ENCODE measurements at places on chromosomes 5 and 9.

- DNase-seq: no peak
Measured at GRCh38 chr5:308672-309271, 12.7 kb upstream of the AHRR start.

DNA sequence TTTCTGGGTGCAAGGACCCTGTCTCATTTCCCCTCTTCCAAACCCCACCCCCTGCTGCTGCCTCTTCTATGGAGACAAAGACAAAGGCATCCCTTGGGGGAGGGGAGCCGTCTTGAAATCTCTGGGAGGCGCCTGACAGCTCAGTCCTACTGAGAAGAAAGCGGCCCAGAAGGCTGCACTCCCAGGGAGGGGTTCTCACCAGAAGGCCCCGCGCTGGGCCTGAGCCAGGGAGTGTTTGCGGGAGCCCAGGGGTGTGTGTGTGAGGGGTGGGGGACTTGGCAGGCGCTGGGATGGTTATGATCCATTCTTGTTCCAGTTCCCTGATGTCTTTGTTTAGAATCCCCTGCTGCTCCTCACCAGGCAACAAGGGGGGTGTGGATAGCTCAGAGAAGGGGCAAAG, 45.7 kb upstream of the ALDH1B1 start:
- no peak for DNase-seq

GRCh38 chr9:96209407-96210271, 92.3 kb downstream of the HSD17B3 start:
- DNase-seq: no peak

DNA sequence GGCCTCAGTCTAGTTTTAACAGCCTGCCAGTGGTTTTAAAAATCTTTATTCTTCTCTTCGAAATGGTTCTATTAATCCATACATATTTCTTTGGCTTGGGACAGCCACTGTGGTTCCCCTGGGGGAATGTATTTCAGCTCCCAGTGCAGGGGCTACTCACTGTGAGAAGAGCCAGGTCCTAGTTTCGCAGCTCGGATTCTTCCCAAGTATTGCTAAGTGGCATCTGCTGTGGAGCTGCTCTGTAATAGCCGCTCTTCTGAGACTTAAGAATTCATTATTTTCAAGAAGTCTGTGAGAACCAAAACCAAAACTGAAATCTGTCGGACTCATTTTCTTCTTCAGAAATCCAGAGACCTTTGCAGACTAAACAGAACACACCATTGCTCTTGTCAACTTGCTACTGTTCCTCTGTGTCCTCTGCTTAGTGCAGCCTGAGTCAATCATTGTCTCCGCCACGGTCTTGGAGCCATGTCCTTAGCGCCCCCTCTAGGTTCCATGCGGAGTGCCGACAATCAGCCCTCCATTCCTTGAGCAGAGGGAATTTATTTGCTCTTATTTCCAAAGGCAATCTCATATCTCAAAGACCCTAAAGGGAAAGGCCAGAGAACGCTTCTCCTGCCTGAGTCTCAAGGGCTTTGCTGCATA, 478.2 kb downstream of the SPATA31D1 start:
- DNase-seq: no peak

DNA sequence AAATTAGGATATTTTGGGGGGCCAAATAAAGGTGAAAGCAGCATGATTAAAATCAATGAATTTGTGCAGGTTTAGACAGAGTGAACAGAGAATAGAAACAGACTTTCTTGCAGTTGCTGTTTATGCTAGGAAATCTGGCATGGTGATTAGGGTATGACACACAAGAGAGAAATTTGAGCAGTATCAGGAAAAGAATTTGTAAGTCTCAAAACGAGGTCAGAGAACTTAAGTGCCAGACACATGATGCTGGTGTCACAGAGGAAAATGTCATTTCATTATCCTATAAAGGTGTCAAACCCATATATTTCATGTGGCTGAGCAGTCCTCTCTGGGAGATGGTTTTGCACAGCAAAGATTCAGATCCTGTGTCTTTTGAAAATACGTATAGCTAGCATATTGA, 15.7 kb downstream of the LVRN start:
- no peak for DNase-seq

DNA sequence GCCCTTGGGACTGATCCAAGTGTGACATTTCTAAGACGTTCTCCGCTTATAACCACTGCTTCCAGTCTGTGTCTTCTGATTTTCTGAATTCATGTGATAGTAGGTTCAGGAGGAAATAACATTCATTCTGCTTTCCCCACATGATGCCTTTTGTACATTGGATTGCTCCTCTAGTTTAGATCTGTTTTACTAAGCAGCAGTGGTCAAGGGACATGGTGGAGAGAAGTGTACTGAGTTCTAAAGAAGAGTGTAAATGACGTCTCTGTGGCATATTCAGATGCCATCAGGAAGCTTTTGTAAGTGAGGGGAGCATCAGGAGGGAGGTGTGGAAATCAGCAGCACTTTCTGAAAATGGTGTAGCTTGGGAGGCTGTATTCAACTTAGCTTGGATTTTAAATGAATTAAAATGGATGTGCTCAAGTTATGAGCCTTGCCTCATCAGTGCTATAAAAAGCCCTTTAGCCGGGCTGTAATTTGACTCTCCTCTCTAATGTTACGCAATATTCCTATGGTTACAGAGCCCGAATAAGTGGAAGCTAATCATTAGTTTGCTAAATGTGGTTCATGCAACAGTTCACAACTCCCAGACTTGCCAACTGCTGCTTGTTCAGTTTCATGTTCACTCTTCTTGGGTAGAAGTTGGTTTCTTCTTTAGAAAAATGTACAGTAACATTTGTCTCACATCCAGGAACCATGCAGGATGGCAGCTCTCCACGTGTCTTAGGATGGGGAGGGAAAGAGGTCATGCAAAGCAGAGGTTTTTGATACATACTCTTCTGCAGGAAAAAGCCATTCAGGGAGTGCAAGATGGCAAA, 281.3 kb downstream of the ARHGAP26 start:
- DNase-seq: peak; percentile 66

DNA sequence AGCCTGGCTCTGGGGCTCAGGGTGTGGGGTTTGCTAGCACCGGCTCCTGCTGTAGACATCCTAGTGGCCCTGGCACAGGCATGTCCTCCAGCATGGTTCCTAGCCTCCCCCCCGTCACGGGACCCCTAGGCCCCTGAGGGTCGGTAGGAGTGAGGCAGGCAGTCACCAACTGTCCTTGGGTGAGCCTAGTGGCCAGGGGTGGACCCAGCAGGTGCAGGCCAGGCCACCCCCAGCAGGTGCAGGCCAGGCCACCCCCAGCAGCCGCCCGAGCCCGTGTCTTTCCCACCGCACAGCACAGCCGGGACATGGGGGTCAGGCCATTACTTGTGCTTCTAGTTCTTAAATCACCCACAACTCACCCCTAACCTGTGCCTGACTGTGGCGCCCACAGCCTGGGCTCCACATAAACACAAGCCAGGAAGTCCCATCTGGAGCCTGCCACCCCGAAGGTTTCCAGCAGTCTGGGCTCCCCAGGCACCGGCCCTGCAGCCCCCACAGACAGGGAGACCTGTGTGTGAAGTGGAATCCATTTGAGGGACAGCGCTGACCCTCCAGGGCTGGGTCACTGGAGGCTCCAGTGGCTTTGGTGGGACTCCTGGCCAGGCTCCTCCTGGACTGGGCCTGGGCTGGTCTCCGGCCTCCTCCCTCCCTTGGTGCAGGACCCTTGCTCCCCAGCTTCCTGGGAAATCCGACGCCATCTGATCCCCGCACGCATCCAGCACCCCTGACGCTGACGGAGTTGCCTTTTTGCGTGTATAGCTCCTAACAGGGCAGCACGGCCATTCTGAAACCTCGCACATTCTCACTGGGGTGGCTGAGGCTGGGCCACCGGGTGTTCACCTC, 114.1 kb upstream of the LPCAT1 start:
- DNase-seq: no peak

GRCh38 chr9:110951805-110952539, 86.3 kb downstream of the LPAR1 start:
- no peak for DNase-seq

GRCh38 chr5:137617528-137618205, 118.2 kb downstream of the KLHL3 start:
- no peak for DNase-seq

DNA sequence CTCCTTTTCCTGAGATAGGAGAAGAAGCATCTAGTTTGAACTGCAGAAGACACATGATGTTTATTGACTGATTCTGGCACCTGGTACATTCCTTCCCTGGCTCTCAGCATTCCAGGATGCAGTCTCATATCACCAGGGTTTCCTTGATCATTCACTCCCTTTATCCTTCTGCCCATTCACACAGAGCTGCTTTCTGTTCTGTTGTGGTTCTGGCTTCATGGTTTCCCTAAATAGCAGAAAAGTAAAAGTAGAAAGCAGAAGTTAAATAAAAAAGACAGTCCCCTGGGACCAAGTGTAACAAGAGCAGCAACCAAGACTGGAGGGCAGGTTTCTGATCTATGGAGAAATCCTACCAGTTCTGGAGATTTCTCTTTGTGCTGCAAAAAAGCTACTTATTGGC, 3.2 kb downstream of the IFNA8 start:
- DNase-seq: no peak

GRCh38 chr9:110126986-110127864, 80.7 kb downstream of the C9orf152 start:
- no peak for DNase-seq

DNA sequence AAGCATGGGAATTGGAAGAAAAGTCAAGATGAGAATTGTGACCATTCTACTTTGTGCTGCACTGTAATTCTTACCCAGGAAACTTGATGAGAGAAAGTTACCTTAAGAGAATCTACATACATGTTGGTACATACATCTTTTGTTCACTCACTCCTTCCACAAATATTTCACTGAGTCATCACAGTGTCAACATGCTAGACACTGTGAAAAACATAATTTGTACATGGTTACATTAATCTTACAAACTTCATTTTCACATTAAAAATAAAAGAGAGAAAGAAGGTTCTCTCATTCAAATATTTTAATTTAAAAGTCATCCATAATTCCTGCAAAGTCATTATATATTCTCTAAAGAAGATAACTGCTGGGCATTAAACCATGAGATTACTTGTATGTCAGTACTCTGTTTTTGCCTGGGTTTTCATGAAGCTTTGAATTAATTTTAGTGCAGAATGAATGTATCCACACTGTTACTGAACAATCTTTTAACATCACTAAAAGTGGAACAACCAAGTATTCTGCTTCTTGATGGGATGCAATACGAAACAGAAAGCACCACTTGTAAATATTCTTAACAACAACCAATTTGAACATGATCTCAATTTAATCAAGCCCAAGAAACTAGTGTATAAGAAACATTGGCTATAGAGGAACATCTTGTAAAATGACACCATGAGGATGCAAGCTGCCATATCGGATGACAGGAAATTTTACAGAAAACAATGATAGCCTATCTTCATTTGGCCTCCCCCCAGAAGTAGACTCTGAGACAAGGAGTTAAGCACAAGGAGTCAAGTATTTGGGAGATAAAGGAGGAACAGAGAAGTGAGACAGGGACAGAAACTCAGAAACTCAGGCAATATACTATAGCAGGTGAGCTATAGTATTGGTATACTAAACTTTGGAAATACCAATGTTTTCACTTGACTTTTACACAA, 28.4 kb downstream of the ERP44 start:
- DNase-seq: no peak

DNA sequence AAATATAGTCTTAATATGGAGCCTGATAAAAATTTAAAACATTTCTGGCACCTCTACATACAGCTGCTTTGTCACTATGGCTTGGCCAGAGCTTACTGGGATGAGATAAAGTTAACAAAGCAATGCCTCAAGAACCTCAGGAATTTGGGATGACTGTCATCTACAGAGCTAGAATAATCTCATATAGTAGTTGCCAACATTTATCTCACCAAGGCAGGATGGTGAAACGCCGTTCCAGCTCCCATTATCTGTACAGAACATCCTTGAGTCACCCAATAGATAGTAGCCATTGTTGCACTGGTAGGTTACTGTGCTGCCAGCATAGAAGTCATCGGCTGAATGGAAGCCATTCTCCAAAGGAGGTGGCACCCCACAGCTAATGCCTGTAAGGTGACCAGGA, 94.6 kb upstream of the TXNDC8 start:
- no peak for DNase-seq

DNA sequence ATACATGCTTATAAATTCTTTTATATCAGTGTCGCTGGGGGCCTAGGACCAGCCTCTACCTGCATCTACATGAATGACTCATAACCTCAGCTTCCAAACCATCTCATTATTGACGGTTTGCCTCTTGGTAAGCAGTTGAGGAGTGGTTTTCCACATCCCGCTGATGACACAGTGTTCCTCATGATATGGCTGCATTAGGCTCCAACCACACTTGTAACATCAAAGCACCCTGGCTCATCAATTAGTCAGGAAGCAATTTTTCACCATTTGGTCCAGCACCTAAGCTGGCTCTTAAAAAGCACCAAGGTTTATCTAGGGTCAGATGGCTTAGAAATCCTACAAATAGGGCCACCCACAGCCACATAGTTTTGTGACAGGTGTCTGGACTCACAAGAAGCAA, 402.4 kb downstream of the ARHGEF28 start:
- no peak for DNase-seq

GRCh38 chr5:20113031-20113715, 125.2 kb upstream of the CDH18 start:
- DNase-seq: peak; percentile 22

- no peak for DNase-seq
Measured at GRCh38 chr5:10421896-10422691, 19.6 kb upstream of the ROPN1L start.

GRCh38 chr5:126220725-126221124, 202.5 kb upstream of the GRAMD2B start:
- DNase-seq: no peak

- DNase-seq: no peak
Measured at GRCh38 chr5:6595405-6595804, 37.4 kb downstream of the NSUN2 start.

- no peak for DNase-seq
Measured at GRCh38 chr5:113864437-113864836, 350.9 kb downstream of the YTHDC2 start.

DNA sequence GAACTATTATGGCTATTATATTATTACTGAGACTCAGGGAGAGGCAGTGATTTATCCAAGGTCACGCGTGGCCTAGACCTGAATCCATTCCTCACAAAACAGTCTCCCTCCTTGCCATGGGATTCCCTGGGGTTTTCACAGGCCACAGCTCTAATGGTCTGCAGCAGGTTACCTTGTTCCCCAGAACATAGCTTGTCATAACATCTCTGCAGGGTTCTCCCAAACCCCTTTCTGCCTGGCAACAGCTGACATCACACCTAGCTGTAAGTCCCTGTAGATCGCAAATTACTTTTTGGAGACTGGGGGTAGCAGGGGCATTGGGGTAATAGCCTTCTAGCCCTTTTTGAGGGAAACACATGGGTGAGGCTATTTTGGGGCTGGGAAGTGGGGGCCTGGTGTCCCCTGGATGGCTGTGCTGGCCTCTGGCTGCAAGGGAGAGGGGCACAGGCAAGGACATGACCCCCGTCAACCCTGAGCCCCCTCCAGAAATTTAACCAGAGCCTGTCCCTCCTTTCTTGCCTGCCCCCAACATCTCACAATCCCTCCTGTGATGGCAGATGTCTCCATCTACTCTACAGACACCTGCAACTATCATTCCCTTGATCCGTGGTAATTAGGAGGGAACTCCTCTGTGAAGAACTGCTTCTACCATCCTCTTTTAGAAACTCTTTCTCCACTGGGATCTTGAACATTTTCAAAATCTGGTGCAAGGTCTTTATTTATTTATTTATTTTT, 1.3 kb downstream of the CD74 start:
- DNase-seq: no peak
